ENCODE measurements at places on chromosomes 12 and 14.
A peak's percentile ranks its signal among the peaks of the same experiment; 100 is the strongest.

- DNase-seq, result no peak
Measured at GRCh38 chr12:457676-458075, 2.1 kb upstream of the B4GALNT3 start.

DNA sequence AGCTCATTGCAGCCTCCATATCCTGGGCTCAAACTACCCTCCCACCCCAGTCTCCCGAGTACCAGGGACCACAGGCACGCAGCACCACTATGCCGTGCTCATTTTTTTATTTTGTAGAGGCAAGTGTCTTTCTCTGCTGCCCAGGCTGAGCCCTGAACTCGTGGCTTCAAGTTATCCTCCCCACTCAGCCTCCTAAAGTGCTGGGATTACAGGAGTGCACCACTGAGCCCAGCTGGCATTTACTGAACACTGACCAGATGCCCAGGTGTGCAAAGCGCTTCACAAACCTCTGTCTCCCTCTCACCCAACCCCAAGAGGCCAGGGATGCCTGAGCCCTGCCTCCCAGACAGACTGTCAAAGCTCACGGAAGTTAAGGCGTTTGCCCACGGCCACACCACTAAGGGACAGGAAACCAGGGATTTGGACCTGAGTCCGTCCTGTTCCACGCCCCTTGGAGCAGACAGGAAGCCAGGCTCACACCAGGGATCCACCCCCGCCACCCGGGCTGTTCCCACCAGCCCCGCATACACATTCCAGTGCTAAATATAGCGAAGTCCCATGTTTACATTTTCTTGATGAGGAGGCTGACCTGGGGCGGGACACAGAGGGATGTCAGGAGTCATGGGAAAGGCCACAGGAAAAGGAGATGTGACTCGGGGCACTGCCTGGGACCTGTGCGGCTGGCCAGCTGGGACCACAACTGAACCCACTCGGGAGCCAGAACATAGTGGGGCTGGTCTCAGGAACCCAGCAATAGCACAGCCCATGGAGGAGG, 51.2 kb downstream of the TESC start:
- DNase-seq, result no peak

- DNase-seq, result peak; percentile 37
Measured at GRCh38 chr12:17588968-17589367, 501.0 kb downstream of the RERGL start.

DNA sequence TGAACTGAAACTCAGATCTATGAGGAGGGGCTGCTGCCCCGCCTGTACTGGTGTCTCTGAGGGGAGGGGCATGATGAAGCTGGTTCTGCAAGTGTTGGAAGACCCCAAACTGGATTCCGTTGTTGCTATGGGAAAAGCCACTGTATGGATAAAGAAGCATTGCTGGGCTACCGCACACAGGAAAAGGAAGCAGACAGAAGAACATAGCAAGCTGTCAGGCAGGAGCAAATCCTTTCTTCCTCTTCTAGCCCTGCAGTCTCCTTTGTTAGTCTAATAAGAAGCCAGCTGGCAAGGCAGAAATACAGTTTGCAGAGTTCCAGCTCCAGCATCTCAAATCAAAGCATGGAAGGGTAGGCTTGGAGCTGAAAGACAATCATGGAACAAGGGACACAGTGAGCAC, 26.3 kb upstream of the NR1H4 start:
- DNase-seq, result no peak

DNA sequence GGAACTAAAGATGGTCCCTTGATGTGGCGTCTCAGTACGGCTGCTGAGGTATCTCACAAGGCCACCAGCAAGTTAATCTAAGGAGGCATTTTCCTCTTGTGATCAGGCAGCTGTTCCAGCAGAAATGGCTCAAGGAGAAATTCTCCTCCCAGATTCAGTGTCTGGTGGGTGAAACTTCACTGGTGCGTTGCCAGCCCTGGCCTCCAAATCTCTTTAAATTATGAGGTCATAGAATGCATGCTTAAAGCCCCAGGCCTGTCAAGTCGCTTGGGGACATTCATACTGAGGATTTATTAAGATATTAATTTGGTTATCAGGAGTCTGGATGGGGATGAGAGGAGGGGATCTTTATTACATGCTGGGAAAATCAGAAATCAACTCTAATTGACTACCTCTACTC, 72.9 kb downstream of the PPP2R5C start:
- DNase-seq, result no peak

DNA sequence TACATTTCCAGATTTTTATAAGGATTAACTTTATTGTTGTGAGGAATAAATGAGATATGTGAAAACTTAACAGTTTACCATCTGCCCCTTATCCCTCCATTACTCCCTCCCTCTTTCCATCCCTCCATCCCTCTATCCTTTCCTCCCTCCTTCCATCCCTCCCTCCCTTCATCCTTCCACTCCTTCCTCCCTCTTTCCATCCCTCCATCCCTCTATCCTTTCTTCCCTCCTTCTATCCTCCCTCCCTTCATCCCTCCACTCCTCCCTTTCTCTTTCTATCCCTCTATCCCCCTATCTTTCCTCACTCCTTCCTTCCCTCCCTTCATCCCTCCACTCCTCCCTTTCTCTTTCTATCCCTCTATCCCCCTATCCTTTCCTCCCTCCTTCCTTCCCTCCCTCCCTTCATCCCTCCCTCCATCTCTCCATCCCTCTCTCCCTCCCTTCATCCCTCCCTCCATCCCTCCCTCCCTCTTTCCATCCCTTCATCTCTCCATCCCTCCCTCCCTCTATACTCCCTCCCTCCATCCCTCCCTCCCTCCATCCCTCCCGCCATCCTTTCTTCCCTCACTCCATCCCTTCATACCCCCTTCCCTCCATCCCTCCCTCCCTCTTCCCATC, 181.8 kb upstream of the PLXNC1 start:
- no peak for DNase-seq

DNA sequence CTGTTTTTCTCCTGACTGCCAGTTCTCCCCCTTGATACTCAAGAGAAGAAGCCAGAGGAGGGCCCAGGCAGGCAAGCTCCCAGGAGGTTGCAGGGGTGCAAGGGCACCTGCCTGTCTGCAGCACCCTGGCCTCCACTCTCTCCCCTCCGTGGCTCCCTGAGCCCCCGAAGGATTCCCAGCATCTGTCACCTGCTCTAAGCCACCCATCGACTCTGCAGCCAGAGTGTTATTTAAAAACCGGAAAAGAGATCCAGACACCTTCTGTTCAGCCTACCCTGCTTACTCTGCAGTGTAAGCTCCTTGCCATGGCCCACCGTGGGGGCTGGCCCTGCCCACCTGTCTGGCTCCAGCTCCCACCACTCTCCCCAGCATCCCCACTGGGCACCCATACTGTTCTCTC, 121.4 kb downstream of the KSR2 start:
- DNase-seq, result no peak

GRCh38 chr12:4215229-4216186, 58.1 kb upstream of the CCND2 start:
- DNase-seq, result no peak

- DNase-seq, result peak; percentile 50
Measured at GRCh38 chr12:115941362-115941761, 336.1 kb downstream of the MED13L start.

DNA sequence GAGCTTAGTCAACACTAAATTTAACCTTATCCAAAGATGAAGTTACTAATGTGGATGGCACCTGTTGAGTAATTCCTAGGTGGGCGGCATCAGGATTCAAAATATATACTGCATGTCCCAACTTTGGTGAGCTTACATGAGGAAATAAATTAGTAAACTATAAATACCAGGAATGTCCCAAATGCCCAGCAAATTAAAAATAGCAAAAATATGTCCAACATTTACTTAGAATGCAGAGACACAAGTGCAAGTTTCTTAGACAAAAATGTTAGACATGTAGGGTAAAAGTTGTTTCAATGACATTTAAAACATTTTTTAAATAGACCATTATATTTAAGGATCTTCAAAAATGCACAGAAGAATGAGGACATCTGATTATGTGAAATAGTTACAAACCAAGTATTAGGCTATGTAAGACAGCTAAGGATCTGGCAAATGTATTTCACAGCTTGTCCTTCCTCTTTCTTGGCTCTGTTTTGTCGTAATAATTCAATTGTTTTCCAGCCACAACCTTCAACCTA, 115.9 kb downstream of the NAV3 start:
- peak; percentile 58 for DNase-seq

DNA sequence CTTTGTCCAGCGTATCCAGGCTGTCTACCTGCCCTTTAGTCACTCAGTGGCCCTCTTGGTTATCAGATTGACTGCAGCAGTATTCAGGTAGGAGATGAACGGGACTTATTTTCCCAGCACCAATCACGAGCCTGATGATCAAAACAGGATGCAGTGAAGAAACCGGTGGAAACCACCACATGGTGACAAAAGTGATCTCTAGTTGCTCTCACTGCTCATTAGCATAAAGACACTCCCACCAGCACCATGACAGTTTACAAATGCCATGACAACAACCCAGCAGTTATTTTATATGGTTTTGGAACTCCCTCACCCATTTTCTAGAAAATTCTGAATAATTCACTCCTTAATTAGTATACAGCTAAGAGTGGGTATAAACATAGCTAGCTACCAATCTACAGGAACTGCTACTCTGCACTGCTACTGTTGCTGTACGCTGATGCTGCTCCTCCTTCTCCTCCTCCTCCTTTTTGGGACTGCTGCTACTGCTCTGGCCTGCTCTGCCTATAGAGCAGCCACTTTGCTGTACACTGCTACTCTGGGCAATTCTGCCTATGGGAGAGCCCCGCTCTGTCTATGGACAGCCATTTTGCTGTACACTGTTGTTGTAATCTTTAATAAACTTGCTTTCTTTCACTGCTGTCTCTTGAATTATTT, 142.5 kb upstream of the SSTR1 start:
- DNase-seq, result no peak

DNA sequence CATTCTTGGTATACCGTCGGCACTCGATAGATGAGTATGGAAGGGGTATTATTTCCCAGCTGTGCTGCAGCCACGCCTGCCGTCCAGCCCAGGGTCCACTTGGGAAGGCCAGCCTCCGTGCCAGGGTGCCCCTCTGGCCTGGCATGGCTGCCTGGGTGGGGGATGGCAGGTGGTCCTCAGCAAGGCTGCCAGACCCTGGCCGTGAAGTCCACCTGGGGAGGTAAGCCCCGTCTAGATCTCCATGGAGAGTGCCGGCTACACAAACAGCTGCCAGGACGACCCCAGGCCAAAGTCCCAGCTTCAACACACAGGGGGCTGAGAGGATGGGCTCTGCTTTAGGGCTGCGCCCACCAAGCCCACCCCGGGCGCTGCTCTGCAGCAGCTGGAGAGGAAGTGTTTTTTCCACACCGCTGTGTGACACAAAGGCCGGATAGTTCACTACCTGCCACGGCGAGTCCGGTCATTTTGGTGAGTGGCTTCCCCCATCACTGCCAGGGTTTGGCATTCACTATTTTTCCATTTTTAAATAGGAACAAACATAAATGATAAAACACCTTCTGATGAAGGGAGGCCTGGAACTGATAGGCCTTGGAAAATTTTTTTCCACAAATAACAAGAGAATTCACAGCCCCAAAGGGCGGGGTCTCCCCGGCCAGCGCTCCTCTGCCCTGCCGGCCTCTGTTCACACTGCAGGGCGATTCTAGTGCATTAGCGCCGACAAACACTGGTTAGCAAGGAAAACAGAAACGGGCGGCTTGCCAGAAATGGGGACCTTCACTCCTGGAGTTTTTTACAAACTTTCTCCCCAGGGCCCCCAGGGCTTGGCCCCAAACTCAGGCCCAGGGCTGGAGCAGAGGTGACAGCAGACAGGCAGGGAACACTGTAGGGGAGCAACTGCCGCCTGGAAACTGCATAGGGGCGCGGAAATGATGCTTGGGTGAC, 161.5 kb downstream of the CALM1 start:
- DNase-seq, result no peak

- DNase-seq, result no peak
Measured at GRCh38 chr12:32727237-32727636, 28.5 kb downstream of the YARS2 start.

DNA sequence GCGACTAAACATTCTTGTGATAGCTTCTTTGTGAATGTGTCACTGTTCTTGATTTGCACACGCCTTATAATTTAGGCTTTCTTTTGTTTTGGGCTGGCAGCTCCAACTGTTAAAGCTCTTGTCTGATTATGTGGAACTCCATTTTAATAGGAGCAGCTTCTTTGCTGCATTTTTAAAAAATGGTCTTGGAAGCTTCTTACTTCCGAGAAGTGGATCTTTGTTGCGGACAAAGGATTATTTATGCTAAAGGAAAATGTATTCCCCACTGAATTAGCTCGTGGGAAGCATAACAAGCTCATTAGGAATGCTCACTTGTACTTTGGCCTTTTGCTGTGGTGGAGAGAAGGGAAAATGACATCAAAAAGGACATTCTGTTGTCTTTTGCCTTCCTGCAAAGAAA, 20.0 kb downstream of the GAS2L3 start:
- DNase-seq, result peak; percentile 62

DNA sequence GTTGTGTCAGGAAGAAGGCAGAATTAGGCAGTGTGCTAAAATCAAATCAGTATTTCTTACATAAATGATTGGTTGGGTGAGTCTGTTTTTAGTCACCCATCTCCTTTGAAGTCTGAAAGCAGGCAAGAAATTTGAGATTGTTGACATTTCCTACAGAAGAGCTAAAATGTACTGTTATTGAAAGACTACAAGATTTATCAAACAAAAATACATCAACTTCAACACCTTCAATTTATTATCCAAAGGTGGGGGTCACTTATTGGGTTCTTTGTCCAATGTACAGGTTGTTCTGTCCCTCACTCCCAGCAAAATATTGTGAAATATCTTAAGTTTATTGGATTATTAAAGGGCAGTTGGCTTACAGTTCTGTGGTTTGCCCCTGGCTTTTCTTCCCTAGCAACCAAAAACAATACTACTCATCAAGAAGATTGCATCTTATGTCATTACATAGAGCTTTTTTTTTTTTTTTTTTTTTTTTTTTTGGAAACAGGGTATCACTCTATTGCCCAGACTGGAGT, 20.6 kb upstream of the PKP2 start:
- peak; percentile 9 for DNase-seq

GRCh38 chr12:3223601-3224529, 146.7 kb downstream of the TSPAN9 start:
- no peak for DNase-seq

DNA sequence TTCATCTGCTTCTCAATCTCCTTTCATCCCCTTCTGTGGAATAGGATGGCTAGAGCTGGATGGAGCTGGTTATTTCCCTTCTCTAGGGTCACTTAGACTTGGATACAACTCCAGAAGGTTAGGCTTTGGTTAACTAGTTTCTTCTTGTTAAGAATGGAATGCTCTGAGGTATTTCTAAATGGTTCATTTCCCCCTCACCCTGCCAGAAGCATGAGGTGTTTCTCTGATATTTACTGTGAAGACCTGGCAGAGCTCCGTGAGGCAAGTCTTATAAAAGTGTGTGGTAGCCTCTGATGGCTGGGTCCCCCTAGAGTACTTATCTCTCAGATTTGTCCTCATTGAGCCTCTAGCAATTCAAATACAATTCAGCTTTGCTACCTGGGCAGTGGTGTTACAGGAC, 207.9 kb downstream of the SLC16A7 start:
- DNase-seq, result no peak

GRCh38 chr12:91964501-91964900, 181.1 kb downstream of the BTG1 start:
- DNase-seq, result no peak
